NCI-H2227 treated with DMSO at 0.1 percent for 48 hours (cell line): ENCODE measurements at places on chromosomes 4 and X.

- peak; percentile 3 for DNase-seq
Observed at GRCh38 chr4:183636503-183636902, 22.5 kb downstream of the RWDD4 start.

- no peak for DNase-seq
Observed at GRCh38 chr4:55297346-55297745, 48.7 kb upstream of the SRD5A3 start.

GRCh38 chr4:101232074-101232776, 115.1 kb downstream of the PPP3CA start:
- no peak for DNase-seq

- DNase-seq = peak; percentile 3
Observed at GRCh38 chr4:94571298-94571697, 119.6 kb downstream of the PDLIM5 start.

DNA sequence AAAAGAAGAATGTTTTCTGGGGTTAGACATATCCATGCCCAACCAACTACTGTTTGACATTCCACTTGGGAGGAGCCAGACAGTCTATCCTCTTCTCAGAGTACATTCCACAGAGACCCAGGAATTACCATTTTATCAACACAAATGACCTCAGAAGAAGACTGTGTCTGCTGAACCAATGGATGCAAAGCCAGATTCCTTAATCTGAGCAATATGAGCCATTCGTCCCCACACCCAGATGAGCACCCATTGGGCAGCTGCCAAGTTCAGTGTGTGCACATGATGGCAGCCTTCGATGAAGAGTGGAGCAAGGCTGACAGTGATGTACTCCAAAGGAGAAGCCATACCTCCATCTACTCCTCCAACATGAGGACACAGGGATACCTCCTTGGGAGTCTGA, 111.3 kb downstream of the ZNF674 start:
- DNase-seq = no peak

DNA sequence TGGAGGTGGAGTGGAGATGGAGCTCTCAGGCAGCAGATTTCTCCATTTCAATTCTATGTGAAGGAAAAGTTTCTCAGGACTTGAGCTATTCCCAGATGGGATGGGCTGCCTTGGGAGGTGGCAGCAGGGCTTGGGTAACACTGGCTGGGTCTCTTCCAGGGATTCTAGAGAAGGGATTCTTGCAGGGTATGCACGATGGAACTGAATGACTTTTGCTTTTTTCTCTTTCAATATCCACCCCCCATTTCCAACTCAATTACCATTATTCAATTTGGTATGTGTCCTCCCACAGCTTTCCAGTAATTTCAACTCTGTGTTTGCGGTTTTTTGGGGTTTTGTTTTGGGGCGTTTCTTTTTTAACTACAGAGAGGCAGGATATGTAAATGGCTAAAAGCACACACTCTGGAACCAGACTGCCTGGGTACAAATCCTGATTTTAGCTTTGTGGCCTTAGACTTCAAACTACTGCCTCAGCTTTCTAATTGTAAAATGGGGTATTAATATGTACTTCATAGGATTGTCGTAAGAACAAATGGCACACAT, 228.8 kb downstream of the EVC2 start:
- no peak for DNase-seq

DNA sequence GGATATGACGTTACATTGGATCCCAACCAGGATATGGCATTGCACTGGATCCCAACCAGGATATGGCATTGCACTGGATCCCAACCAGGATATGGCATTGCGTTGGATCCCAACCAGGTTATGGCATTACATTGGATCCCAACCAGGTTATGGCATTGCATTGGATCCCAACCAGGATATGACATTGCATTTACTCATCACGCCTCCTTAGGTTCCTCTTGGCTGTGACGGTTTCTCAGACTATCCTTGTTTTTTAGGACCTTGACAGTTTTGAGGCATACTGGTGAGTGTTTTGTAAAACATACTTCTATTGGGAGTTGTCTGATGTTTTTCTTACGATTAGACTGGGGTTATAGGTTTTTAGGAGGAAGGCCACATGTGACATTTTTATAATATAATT, 5.4 kb upstream of the ACSL1 start:
- DNase-seq = no peak

DNA sequence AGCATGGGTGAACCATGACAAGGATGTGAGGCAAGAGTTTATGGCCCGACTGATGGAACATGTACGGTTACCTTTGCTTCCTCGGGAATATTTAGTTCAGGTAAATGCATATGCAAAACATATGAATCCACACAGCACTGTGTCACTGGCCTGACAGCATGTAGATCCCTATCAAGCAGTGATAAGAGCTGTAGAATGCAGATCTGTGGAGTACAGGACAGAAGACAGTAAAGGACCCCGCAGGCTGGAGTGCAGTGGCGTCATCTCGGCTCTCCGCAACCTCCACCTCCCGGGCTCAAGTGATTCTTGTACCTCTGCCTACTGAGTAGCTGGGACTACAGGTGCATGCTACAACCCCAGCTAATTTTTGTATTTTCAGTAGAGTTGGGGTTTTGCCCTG, 29.8 kb upstream of the MSMO1 start:
- no peak for DNase-seq

GRCh38 chr4:4259484-4260100, 11.6 kb upstream of the TMEM128 start:
- DNase-seq = no peak

DNA sequence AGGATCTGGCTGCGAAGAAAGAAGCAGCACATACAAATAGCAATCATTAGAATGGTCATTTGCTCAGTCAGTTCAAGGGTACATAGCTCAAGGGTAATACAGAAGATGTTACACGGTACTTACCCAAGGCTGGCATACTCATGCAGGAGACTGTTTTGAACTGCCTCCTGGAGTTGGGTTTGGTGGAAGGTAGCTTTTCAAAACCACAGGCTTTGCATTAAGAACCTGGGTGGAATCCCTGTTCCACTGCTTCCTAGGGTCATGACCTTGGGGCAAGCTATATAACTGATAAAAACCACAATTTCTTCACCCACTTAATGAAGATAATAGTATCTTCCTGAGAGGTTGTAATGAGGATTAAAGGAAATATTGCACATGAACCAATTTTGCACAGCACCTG, 36.5 kb downstream of the TBC1D9 start:
- no peak for DNase-seq

- no peak for DNase-seq
Observed at GRCh38 chr4:71713611-71714203, 70.2 kb downstream of the GC start.

- DNase-seq = no peak
Observed at GRCh38 chr4:125123570-125124109, 191.1 kb upstream of the FAT4 start.

DNA sequence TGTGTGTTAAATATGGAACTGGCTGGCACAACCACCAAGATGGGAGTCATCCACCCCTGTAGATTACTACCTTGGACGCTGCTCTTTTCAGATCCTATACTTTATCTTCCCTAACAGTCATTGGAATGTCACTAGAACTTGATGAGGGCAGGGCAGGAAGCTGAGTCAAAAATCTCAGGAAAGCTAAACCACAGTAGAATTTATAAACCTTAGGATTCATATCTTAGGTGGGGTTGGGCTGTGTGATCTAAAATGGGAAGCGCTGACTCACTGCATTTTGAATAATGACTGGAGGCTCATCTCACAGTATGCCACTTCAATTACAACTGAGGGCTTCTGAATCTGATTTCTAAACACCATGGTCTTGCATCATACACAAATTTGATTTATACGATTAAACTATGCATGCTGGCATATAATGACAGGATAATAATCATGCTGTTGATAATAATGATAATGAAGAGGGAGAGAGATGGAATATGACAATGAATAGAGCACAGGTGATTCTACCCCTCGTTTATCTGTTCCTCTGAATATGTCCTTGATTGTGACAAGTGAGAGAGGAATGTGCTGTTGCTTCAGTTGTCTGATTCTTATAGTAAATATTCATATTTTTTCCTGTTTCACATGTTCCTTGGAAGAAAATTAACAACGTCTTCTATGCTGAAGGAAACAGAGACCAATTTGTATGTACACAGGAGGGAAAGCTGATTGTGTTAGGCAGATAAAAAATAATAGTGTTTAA, 270.3 kb upstream of the HS3ST1 start:
- DNase-seq = no peak

DNA sequence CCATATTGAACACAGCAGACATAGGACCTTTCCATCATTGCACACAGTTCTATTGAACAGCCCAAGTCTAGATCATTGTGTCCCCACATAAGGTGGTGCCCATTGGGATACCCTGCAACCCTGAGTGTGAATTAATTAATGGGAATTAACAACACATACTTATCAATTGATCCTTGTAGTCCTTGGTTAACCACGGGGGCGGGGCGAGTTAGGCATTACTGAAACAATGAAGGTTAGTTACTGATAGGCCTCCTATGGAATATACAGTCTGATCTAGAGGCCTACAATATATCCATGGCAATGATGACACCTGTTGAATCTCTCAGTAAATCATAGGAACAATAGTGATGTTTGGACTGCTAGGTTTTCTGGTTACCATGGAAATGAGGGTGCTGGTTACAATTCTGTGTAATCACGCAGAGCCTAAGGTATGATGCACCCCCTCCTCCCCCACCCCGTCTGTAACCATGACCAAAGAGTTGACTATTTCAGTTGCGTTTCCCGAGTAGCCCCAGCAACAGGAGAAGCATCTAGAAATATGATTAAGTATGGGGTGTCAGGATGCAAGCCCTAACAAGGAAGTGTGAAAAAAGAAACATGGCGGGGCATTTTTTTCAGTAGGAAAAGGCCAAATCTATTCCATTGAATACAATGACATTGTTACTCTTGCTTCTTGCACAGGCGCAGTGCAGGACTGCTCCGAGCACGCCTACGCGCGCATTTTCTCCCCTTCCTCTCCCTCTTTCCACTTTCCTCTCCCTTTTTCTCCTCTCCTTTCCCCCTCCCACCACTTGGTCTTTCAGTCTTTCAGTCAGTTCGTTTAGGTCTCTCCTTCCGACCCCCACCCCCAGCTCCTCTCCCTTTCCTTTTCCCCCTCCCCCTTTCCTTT, 677 bp upstream of the NONO start:
- no peak for DNase-seq

DNA sequence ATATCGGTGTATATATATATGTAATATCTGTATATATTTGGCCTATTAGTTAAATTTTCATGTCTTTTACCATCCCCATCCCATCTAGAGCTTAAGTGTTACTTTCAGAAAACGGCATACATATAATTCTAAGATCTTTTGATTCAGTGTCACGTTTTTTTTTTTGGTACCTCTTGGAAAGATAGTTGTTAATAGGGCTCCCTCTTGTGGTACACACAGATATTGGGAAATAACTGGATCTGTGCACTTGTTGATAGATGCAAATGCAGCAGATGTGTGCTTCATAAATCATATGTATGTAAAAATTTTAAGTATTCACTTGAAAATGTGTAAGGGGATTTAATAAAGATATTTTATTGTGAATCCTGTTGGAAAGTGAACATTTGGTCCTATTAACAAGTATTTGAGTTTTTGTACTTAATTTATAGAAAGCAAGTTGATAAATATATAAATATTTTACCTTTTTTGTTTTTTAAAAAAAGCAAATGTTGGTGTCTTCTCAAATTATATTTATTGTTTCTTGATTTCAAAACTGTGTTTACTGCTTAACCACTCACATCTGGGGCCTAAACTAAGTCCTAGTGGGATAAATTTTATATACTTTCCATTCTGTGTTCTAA, 74.7 kb downstream of the PAQR3 start:
- DNase-seq = peak; percentile 65

DNA sequence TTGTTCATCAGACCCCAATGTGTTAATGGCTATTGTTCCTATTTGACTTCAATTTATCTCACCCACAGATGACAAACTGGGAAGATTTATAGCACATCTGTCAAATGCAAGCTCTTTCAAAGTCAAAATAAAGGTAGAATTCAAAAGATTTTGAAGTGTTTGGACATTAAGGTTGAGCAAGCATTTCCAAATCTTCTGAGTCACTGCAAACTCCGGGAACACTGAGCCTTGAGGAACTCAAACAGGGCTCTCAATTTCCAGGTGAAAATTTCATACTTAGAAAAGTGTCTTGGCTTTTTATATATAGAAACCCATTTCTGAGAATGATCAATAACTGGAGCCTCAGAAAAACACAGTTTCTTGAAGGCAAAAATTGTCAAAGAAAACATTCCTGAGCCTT, 199.5 kb upstream of the IGFBP7 start:
- DNase-seq = no peak

DNA sequence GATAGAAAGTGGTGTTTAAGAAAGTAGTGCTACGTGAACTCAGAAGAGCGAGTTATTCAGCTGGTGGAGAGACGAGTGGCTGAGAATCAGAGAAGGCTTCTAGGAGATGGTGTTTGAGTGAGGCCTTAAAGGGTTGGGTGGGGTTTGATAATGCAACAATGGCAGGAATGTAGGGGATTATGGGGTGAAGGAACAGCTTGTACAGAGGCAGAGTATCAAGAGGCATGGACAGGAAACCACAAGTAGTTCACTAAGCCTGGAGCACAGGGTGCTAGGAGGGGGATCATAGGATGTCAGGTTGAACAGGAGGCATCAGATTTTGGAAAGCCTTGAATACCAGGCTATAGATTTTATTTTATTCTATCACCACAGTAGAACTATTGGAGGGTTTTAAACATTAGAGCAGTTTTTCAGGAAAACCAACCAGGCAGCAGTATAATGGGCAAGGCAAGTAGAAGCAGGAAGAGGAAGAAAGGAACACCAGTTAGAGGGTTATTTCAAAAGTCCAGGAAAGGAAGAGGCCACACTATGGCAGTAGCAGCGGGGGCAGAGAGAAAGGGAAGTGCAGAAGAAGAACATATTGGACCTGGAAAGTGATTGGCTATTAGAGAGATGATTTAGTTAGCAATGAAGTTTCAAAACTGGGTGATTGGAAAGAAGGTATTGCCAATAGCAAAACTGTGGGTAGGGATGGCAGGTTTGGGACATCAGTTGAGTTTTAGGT, 99.2 kb downstream of the DOCK11 start:
- no peak for DNase-seq

- no peak for DNase-seq
Observed at GRCh38 chr4:41748571-41749475, at the start of gene PHOX2B. Gene PHOX2B, minus strand, starts transcription at chr4:41748725. Its CDS starts 115 bp downstream, at chr4:41748610.

GRCh38 chr4:162075726-162076125, 88.1 kb downstream of the FSTL5 start:
- no peak for DNase-seq

- DNase-seq = no peak
Observed at GRCh38 chrX:152819266-152819665, 11.3 kb downstream of the CETN2 start.

GRCh38 chr4:107993969-107994368, 4.3 kb downstream of the HADH start:
- no peak for DNase-seq

- DNase-seq = no peak
Observed at GRCh38 chr4:184345573-184345922, 127.9 kb upstream of the ENPP6 start.

GRCh38 chr4:1153567-1154090, 18.8 kb downstream of the SPON2 start:
- DNase-seq = no peak

GRCh38 chrX:146264763-146265375, 447.2 kb downstream of the SLITRK2 start:
- DNase-seq = no peak

DNA sequence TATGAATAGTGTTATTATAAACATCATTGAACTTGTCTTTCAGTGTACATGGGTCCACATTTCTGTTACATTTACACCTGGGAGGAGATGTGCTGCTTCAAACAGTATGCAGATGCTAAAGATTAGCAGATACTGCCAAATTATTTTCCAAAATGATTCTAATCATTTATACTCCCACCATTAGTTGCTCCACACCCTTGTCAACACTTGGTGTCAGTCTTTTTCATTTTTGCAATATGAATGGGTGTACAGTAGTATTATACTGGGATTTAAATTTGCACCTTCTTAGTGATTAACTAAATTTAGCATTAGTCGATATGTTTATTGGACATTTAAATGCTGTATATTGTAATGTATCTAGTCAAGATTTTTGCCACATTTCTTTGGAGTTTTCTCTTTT, 131.6 kb upstream of the GRID2 start:
- DNase-seq = no peak
